ENCODE measurements at places on chromosomes 13 and 19.

- no peak for DNase-seq
Measured at GRCh38 chr19:33241091-33241529, 15.5 kb upstream of the SLC7A10 start.

GRCh38 chr13:113357529-113357928, 6.4 kb downstream of the GRTP1 start:
- no peak for DNase-seq

GRCh38 chr13:73703606-73704005, 430.6 kb downstream of the KLF12 start:
- DNase-seq, result no peak

DNA sequence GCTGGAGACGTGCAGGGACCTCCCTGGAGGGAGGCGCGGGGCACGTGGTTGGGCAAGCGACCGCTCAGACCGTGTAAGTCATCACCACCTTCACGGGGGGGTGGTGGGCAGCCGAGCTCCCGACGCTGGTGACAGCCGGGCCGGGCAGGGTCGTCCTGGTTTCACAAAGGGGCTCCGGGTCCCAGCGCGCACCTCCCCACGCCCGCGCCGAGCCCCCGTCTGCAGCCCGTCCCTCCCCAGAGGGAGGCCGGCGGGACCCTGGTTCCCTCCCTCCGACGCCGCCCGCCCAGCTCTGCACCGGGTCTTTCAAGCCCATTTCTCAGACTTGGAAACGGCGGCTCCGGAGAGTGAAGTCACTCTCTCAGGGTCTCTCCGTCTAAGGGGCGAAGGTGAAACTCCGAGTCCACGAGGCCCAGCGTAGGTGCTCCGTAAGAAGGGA, 729 bp upstream of the ARID3A start:
- DNase-seq, result no peak

DNA sequence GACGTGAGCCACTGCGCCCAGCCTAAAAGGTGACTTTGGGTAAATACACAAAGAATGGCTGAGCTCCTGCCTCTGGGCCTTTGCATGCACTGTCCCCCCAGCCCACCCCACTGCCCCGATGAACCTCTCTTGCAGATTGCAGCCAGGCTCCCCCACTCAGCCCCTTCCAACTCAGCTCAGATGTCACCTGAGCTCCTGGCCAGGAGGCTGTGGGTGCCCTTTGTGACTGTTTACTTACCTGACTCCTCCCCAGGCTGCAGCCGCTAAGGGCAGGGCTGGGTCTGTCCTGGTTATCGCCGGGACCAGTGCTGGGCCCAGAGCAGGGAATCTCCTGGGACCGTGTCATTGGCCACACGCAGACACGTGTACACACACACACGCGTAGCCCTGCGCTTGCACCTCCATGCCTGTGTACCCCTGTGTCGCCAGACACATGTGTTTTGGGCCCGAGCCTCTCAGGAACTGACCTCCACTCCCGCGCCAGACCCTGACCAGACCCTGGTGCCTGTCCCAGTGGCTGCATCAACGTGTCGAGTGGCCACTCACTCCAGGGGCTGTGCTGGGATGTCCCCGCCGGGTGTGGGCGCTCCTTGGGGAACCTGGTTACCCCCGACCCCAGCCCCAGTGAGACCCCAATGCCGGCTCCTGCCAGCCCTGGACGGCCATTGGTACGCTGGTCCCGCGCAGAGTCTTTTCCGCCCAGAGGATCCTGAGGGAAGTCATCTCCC, 18.7 kb downstream of the EFNA2 start:
- DNase-seq, result no peak

- DNase-seq, result no peak
Measured at GRCh38 chr19:53466726-53467484, 628 bp upstream of the ZNF813 start.

DNA sequence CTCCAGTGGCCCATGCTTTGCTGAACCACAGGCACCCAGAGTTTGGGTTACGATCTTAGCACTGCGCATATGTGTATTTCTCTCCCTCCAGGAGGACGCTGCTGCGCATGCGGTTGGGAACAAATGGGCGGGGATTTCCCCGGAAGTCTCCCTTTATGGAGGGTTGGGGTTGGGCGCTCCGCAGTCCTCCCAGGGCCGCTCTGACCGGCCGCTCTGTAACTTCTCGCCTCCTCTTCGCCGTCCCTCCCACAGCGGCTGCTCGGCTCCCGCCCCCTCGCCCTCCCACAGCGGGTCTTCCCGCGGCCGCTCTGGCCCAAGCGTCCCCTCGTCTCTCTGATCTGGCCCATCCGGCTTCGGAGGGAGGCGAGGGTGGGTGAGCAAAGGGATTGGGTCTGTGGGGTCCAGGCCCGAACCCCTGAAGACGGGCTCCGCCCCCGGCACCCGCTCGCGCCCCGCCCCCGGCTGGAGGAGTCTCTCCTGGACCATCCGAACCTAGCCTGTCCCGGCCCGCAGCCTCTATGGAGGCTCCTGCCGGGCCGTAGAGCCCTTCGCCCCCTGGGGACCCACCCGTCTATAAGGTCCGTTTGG, at the start of gene MEGF8:
MEGF8 (plus strand) TSS at position 328 of the 588 bp plus-strand sequence. CDS start 609 bp downstream, outside the sequence.
- DNase-seq, result peak; percentile 100

DNA sequence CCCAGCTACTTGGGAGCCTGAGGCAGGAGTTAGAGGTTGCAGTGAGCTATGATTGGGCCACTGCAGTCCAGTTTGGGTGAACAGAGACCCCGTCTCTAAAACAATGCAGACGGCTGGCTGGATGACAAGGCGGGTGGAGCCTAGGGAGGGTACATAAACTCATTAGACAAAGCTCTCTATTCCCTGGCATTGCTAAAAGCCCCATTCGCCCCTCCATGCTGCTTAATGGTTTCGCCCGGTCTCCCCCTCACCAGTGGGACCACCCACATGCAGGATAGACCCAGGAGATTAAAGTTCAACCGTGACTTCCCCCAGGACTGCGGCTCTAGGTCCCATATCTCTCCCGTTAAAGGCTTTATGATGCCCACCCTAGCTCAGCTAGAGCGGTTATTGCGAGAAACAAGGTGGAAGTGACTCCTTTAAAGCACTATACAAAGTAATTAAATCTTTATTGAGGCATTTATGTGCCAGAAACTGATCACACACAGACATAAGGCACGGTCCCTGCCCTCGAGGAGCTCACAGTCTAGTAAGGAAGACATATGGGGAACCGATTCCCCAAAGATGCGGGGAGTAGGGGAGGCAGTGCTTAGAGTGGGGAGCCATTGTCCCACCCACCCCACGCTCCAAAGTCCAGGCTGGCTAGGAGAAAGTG, 4.9 kb downstream of the LYPD3 start:
- no peak for DNase-seq

GRCh38 chr19:2478278-2478755, 2.4 kb downstream of the GADD45B start:
- DNase-seq, result peak; percentile 64

- DNase-seq, result no peak
Measured at GRCh38 chr13:49630580-49630979, 2.3 kb downstream of the ARL11 start.

DNA sequence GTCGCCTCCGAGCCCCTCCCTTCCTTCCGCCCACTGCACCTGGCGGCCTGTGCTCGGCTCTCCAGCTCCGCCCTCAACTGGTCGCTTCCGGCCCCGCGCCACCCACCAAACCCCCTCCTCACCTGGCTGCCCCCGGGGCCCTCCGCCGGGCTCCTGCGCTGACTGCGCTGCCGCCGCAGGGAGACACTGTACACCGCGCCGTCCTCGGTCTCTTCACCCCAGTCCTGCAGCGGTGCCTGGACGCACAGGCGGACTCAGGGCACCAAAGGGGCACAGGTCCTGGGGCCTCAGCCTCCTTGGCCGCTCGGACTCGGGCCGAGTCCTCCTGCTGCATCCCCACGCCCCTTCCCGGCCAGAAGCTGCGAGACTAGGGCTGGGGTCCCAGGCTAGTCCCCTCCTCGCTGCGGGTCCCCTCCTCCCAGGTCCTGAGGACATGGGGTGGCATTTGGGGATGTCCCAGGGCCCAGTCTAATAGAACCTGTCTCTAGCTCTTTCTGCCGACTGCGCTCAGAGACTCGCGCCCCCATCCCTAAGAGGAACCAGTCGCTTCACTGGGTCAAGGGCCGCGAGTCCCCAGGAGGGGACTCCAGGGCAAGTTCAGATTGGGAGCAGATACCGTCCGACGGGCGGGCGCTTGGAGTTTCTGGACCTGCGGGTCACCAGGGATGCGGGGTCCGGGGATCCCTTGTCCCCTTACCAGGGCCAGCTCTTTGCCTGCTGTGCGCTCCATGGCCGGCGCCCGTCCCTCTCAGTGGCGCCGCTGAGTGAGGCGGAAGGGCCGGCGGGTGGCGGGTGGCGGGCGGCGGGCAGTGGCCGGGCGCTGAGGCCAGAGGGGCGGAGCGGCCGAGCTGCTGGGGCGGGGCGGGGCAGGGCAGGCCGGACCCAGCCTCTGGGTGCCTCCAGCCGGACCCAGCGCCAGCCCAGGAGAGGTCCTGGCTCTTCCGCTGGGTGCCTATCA, at the start of gene RGL3:
RGL3 (minus strand) TSS at position 766 of the 958 bp plus-strand sequence; CDS start at position 730, 36 bp downstream.
- DNase-seq, result no peak

- DNase-seq, result no peak
Measured at GRCh38 chr13:75855847-75856246, 219.7 kb downstream of the LMO7 start.

GRCh38 chr19:15641901-15642491, 1.3 kb downstream of the CYP4F3 start:
- DNase-seq, result no peak

DNA sequence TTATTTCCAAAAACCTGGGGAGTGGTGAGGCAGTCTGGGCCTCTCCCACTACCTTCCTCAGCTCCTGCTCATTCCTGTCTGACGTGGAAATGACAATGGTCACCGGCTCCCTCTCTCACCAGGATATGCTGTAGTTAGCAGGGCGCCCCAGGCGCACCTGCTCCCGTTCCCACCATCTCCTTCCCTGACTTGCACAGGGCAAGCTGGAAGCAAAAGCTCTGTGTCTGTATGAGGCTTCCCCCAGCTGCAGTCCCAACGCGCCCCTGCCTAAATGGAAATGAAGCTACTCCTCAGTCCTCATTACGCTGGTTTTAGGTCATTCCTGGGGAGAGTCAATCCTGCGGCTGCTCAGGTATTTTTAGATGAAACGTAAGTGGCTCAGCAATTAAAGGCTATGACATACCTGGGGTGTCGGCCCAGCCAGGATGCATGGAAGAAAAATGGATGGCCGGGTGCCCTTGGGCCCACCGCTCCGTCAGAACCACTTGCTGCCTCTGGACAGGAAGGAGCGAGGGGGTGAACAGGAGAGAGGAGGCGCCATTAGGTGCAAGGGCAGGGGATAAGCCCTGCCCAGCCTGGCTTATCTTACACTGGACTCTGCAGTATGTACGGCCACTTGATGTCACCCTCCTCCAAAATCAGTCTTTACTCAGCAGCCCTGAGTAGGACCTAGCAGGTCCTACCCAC, 32.4 kb downstream of the DHRS12 start:
- DNase-seq, result no peak

GRCh38 chr13:31522396-31522795, 216.9 kb upstream of the RXFP2 start:
- DNase-seq, result no peak

GRCh38 chr13:46345866-46346265, 41.2 kb downstream of the RUBCNL start:
- DNase-seq, result no peak
